ENCODE measurements at places on chromosomes 5 and 9. TPM values are rescaled to one million over a fixed set of nuclear protein-coding genes. Genes with fewer than 3 reads are reported as not detected.

TAF11L10 gene
- total RNA-seq = not detected

ADAM19 gene
- total RNA-seq = 150 TPM

IL13 gene
- total RNA-seq = not detected

PLAC8L1 gene
- total RNA-seq = 0.59 TPM
